Activated CD4-positive, alpha-beta T cell treated with anti-CD3 and anti-CD28 coated beads, Interleukin-2, amount 10 ng/mL, durations not matched to agents 24 days and 14 days (primary cell): ENCODE measurements at places on chromosomes 2 and 18. TPM values are rescaled to one million over a fixed set of nuclear protein-coding genes. Genes with fewer than 3 reads are reported as not detected.

Gene POMC
- total RNA-seq: 6.9 and 7.2 TPM in 2 replicates

Gene GRP
- total RNA-seq: not detected in 2 replicates

Gene MROH2A
- total RNA-seq: not detected in 2 replicates

Gene PMAIP1
- total RNA-seq: 52.5 and 54.6 TPM in 2 replicates

Gene DYNAP
- not detected in 2 replicates for total RNA-seq

Gene ST6GAL2
- not detected in 2 replicates for total RNA-seq

Gene HOXD12
- total RNA-seq: not detected in 2 replicates

Gene POTEI
- not detected in 2 replicates for total RNA-seq

Gene SRD5A2
- total RNA-seq: not detected in 2 replicates

Gene BOLL
- total RNA-seq: not detected in 2 replicates

Gene SMYD1
- total RNA-seq: not detected in 2 replicates

Gene CCDC74B
- total RNA-seq: 1.2 and 1.4 TPM in 2 replicates

Gene RRM2
- total RNA-seq: 378 and 383 TPM in 2 replicates

Gene ELOA2
- not detected in 2 replicates for total RNA-seq

Gene RFTN2
- total RNA-seq: not detected in 2 replicates

Gene SIX3
- total RNA-seq: not detected in 2 replicates

Gene RGPD3
- total RNA-seq: 0.21 TPM in 2 replicates

Gene SCTR
- total RNA-seq: not detected in 2 replicates

Gene AMER3
- not detected in 2 replicates for total RNA-seq

Gene LIMS3
- total RNA-seq: 0.16 TPM in 1 of 2 replicates, not detected in the other

Gene ZAP70
- total RNA-seq: 240 and 242 TPM in 2 replicates

Gene REG1B
- total RNA-seq: not detected in 2 replicates

Gene DYSF
- total RNA-seq: 0.36 TPM in 1 of 2 replicates, not detected in the other

Gene EPAS1
- 16.2 and 19.4 TPM in 2 replicates for total RNA-seq

Gene SLC14A1
- total RNA-seq: 0.86 and 0.97 TPM in 2 replicates

Gene COL6A3
- 27.6 and 28.7 TPM in 2 replicates for total RNA-seq

Gene CSRNP3
- total RNA-seq: not detected in 2 replicates

Gene CD28
- 130 and 132 TPM in 2 replicates for total RNA-seq

Gene ACMSD
- not detected in 2 replicates for total RNA-seq

Gene CRACDL
- total RNA-seq: 0.07 and 0.12 TPM in 2 replicates

Gene NPHP1
- 0.21 and 0.44 TPM in 2 replicates for total RNA-seq

Gene CYBRD1
- 4.7 and 5.1 TPM in 2 replicates for total RNA-seq

Gene ZC3H8
- total RNA-seq: 34.5 and 41.4 TPM in 2 replicates

Gene EFEMP1
- total RNA-seq: not detected in 2 replicates

Gene ALPI
- total RNA-seq: not detected in 2 replicates

Gene LIPG
- 0.57 and 0.82 TPM in 2 replicates for total RNA-seq

Gene ZC3H6
- total RNA-seq: 4.9 and 6.2 TPM in 2 replicates

Gene SLC9A2
- total RNA-seq: not detected in 2 replicates

Gene B3GNT7
- not detected in 2 replicates for total RNA-seq

Gene CPLX4
- not detected in 2 replicates for total RNA-seq

Gene ZSWIM2
- not detected in 2 replicates for total RNA-seq

Gene ALK
- not detected in 2 replicates for total RNA-seq

Gene FOXI3
- total RNA-seq: not detected in 2 replicates

Gene RTP5
- 0.07 TPM in 1 of 2 replicates, not detected in the other for total RNA-seq

Gene SCN7A
- total RNA-seq: not detected in 2 replicates

Gene ZNF513
- total RNA-seq: 11.1 and 13.5 TPM in 2 replicates

Gene REG3G
- total RNA-seq: not detected in 2 replicates
